ENCODE measurements at places on chromosomes 6 and 20. TPM values are rescaled to one million over a fixed set of nuclear protein-coding genes. Genes with fewer than 3 reads are reported as not detected.

RRBP1 gene
- 124 TPM for total RNA-seq

SYCP2 gene
- 13.2 TPM for total RNA-seq

FAM162B gene
- 2.2 TPM for total RNA-seq

SEL1L2 gene
- total RNA-seq, result 13.7 TPM

ZNF165 gene
- 0.96 TPM for total RNA-seq

DNA sequence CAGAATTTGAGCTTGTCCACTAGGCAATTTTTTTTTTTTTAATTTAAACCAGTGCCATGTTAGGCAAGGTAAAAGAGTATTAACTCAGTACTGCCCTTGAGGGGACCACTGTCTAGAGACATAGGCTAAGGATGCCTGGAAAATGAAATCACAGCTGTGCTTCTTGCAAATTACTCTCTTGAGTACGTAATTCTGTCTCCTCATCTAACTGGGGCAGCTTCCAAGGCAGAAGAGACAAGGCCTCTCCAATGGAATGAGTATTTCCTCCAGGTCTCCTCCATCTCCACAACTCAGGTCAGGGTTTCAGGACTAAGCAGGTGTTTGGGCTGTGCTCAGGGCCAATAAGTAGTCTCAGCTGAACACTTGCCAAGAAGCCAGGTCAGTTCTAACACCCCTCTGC is 33.8 kb upstream of the MRPS10 start:
- DNase-seq, result peak; percentile 60

GRCh38 chr6:151290877-151291721 is 51.3 kb downstream of the AKAP12 start:
- DNase-seq, result peak; percentile 90

GRCh38 chr6:154506991-154507898 is 3.2 kb downstream of the CNKSR3 start:
- DNase-seq, result no peak

DNA sequence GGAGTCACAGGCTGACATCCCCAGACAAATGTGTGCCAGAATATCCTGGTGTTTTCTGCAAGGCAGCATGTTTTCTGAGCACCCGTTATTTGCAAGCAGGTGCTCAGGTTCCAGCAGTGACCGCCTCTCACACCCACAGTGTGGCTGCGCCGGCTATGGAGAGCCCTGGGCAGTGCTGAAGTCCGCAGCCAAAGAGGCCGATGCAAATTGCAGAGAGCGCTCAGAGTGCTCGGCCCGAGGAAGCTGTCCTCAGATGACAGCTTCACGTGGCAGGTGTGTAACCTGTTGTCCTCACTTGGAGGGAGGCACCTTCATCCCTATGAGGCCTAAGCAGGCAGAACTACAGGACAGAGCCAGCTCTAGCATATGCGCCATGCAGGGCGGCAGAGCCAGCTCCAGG is 23.5 kb upstream of the MPC1 start:
- no peak for DNase-seq

GRCh38 chr20:12090920-12091319 is 173.2 kb downstream of the BTBD3 start:
- DNase-seq, result no peak

GRCh38 chr6:27238010-27238983 is 9.2 kb upstream of the PRSS16 start:
- peak; percentile 14 for DNase-seq
